ENCODE measurements at places on chromosomes 12 and 14.

DNA sequence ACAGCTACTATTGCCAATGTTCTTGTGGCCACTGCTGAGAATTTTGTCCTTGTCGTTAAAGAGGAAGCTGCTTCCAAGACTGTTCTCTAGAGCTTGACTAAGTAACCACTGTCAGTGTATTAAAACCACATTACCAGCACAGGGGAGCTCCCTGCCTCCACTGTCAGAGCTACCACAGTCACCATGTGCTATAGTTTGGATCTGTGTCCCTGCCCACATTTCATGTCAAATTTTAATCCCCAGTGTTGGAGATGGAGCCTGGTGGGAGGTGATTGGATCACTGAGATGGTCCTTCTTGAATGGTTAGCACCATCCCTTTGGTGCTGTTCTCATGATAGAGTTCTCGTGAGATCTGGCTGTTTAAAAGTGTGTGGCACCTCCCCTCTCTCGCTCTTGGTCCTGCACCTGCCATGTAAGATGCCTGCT is 23.2 kb upstream of the RAP1B start:
- no peak for DNase-seq

DNA sequence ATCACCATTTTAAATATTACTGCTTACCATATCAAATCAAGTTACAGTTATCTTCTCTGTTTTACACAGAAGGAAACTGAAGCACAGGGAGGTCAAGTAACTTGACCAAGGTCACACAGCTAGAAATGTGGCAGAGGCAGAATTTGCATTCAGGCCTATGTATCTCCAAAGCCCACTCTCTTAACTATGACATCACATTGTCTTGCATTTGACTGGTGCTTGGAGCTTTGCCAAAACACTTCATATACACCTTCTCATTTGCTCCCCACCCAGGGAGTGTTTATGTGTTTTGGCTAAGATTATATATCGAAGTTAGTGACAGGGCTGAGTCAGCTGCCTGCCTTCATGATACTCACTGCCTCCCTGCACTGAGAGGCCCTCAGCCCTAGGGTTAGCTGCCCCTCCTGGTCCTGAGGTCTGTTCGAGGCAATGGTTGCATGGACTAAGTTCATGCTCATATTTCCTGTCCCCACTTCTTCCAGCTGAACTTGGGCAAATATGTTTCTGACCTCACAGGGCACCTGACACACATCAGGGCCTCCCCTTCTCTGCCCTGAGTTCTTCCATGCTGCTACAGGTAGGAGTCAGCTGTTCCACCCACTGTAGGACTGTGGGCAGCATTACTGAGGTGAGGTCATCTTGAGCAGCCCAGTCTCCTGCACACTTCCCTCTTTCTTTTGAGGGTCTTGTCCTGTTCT is 1.8 kb downstream of the GALNT6 start:
- peak; percentile 63 for DNase-seq

- no peak for DNase-seq
Observed at GRCh38 chr14:92524602-92525185, 11.1 kb downstream of the RIN3 start.

DNA sequence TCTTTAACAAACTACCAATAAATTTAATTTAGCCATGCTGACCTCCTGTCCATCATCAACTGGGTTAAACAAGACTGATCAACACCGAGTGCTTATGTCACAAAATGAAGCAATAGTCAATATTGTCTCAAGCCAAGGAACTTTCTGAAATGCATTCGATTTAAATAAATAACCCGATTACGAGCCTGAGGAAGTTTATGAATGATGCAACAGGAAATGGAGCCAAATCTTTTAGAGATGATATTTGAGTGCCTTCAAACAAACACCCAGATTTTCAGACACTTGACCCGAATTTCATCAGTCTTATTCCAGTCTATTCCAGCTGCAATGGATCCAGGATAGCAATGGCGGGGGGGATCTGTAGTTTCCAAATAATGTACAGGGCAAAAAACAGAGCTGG is 27.9 kb downstream of the FAR2 start:
- peak; percentile 31 for DNase-seq

DNA sequence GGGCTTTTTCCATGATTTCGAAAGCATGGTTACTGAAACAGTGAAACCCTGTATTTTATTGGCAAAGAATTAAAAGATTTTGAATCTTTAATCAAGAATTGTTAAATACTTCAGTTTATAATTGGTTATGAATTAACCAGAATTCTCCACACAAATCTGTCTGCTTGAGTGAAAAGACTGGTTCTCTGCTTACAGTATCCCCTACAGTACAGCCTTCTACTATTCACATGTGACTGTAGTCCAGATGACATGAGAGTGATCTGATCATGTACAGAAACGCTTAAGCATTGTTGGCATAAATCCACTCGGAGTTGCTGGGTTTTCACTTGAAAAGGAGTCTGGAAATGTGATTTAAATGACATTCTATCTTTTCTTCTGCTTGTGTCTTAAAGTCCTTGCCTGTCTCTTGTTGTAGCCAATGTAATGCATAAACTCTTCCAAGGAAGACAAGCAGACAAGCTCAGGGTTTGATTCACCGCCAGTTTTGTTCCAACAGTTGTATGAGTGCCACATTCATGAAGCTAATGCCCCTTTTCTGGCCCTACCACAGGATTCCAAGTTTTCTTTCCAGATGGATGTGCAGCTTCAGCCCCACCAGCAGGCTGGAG is 222.0 kb upstream of the LRIG3 start:
- DNase-seq, result no peak

GRCh38 chr14:51260225-51260624 is 20.2 kb downstream of the TMX1 start:
- DNase-seq, result no peak

GRCh38 chr12:114821570-114821969 is 137.6 kb upstream of the TBX3 start:
- no peak for DNase-seq

DNA sequence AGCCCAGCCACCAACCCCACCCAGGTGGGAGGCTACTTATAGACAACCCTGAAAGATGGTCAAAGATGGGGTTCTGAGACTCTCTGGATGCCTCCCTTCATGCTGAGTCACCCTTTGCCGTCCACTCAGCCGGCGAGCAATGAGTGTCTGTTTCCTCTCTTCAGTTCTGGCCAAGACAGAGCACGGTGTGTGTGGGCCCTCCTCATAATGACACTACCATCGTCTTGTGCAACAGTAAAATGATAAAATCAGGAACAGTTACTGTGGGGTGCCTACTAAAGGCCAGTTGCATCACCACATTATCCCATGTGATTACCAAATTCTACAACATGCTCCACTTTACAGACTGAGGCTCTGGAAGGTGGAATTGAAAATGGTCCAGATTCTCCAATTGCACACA is 7.0 kb upstream of the BDKRB1 start:
- peak; percentile 62 for DNase-seq

DNA sequence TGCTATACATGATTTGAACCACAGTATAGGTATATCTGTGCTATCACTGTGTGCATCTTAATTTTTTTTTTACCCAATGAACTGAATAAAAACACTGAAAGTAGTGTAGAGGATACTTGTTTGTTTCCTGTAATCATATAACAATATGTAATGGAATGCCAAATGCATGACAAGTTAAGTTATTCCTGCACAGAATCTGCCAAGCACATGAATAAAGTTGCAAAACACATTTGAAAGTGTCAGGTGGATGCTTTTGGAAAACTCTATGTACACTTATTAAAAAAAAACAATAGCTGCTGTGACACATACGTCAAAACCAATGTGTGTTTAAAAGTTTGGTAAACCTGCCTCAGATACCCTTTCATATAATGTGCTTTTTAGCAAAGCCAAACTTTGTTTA is 1638.1 kb upstream of the SEL1L start:
- DNase-seq, result no peak

DNA sequence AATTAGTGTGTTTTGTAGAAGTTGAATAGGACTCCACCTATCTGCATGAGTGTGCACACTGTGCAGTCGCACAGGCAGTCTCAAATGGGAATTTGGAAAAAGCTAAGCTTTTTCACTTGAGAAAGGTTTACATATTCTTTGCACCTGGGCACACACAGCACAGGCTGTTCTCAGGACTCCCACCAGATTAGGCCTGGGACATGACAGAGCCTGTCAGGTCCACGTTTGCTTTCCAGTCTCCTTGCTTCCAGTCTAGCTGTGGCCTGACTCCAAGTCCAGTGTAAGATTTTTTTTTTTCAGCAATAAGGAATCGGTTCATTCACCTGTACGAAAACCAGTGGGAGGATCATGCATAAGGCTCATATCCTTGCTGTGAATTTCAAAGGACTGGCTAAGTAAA is 181.3 kb downstream of the ZFP36L1 start:
- no peak for DNase-seq

GRCh38 chr14:69171569-69171968 is 18.6 kb upstream of the DCAF5 start:
- DNase-seq, result no peak

- DNase-seq, result no peak
Observed at GRCh38 chr14:61399365-61399764, 78.0 kb downstream of the PRKCH start.

DNA sequence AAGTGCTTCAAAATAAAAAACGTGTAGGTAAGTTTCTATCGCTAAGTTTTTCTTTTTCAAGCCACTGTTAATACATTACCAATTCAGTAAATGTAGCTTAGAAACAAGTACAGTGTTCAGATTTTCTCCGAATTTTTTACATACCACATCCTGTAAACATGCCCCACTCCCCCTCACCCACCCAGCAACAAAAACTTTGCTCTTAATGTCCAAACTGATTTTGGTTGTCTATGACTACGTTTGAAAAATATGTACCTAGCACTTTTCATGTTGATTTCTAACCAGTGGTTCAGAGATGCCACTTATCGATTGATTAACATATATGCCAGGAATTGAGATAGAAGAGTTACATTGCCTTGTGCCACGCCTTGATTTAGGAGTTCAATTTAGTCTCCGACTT is 663 bp upstream of the LIN7A start:
- DNase-seq, result no peak

DNA sequence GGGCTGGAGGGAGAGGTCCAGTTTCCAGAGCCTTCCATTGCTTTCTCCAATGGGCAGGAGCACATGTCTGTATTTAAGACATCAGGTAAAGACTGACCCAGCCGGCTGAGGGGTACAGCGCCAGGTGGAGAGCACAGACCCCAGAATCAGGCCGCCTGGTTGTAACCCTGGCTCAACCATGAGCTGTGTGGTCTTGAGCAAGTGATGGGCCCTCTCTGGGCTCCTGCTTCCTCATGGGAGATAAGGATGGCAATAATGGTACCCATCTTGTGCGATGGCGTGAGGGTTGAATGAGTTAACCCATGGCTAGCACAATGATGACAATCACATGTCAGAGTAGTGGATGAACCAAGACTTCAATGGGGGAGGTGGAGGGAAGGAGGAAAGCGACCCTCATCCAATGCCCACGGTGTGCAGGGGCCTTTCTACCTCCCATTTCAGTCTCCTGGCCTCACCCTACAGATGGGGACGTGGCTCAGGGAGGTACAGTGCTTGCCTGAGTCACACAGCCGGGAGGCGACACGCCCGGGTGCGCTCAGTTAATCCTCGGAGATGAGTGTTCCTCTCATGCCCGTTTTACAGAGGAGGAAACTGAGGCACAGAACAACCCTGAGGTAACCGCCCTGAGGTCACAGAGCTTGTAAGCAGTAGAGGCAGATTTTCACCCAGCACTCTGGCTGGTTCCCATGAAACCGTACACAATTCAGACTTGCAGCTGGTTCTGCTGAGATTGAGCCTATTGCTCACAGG is 163.9 kb downstream of the RBM19 start:
- DNase-seq, result no peak

DNA sequence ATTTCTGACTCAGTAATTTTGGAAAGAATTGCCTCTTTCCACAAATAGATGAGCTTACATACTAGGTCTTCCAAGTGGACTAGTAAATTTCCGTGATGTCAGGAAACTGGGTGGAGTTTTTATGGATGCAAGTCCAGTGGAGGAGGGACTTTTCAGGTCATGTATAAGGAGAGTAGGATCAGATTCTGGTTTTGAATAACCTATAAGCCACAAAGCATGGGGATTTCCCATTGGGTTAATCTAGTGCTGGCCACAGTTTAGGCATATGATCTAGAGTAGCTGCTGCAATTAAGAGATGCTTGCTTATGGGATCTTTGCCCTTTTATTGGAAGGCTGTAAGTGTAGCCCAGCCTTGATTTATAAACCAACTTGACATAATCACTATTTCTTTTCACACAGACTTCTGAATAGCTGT is 33.8 kb downstream of the STK38L start:
- peak; percentile 44 for DNase-seq

DNA sequence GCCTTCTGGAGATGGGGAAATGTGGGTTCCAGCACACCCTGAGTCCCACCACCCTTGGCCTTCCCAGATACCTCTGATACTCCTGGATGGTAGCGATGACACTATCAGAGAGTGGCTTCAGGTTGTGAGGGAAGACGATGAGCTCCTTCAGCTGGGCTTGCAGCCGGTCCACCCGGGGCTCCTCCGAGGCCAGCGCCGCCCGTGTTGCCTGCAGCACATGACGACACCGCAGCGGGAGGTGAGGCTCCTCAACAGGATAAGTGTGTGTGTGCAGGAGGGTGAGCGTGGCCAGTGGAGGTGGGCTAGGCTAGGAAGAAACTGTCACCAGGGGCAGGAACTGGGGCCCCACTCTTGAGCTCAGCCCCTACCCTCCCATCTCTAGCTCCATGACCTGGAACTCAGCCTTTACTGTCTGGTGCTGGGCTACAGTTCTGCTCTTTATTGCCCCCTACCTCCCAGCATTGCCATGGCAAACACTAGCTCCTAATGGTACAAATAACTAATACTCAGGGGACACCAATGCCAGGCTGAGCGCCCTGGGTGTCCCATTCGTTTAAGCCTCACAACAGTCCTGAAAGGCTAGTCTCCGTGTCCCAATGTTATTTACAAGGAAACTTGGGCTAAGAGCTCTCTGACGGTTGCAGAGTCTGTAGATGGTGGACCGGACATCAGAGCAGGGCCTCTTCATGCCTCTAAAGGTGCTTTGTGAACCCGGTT is 64.1 kb downstream of the SYNE3 start:
- peak; percentile 41 for DNase-seq

DNA sequence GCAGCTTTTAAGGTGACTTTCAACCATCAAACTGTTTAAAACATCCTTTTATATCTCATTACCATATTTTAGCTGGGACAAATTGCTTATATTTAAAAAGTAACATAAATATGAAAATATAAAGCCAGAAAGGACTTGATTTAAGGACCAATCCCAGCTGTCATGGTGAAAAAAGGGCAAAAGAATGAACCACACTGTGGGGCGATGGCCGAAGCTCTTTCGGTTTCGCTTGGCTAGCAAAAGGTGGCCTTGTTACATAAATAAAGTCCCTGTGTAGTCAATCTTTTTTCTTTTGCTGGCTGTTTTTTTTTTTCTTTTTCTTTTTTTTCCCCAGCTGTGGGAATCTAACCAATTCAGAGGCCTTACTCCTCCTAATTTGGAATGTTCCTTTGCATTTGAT is 50.9 kb downstream of the FBXO33 start:
- no peak for DNase-seq

GRCh38 chr12:104049903-104050356 is at the start of gene GLT8D2:
Gene GLT8D2, minus strand, starts transcription at chr12:104050187. Its CDS starts 30,539 bp downstream, at chr12:104019648.
- DNase-seq, result peak; percentile 83

GRCh38 chr12:9118158-9118557 is 2.4 kb upstream of the A2M start:
- DNase-seq, result no peak

Data from AG08396 (cell line).